ENCODE measurements at places on chromosomes 6 and 20.

- no peak for DNase-seq
Measured at GRCh38 chr6:14732844-14733757, 512.8 kb upstream of the JARID2 start.

- no peak for DNase-seq
Measured at GRCh38 chr6:16855460-16855859, 94.2 kb upstream of the ATXN1 start.

DNA sequence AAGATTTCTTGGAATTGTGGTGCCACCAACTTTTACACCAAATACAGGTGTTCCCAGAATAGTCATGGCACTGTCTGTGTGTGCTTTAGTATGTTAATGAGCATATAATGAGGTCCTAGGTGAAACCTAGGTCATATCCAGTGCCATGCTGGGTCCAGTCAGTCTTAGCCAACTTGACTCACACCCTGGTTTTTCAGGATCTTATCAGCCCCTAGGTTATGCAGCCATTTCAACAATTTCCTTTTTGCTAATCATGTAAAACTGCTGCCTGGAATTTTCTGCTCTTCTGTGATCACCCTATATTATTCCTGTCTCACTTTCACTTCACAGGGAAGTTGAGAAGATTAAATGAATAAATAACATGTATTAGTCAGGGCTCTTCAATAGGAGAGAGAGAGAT is 23.7 kb downstream of the SDHAF4 start:
- DNase-seq = no peak

DNA sequence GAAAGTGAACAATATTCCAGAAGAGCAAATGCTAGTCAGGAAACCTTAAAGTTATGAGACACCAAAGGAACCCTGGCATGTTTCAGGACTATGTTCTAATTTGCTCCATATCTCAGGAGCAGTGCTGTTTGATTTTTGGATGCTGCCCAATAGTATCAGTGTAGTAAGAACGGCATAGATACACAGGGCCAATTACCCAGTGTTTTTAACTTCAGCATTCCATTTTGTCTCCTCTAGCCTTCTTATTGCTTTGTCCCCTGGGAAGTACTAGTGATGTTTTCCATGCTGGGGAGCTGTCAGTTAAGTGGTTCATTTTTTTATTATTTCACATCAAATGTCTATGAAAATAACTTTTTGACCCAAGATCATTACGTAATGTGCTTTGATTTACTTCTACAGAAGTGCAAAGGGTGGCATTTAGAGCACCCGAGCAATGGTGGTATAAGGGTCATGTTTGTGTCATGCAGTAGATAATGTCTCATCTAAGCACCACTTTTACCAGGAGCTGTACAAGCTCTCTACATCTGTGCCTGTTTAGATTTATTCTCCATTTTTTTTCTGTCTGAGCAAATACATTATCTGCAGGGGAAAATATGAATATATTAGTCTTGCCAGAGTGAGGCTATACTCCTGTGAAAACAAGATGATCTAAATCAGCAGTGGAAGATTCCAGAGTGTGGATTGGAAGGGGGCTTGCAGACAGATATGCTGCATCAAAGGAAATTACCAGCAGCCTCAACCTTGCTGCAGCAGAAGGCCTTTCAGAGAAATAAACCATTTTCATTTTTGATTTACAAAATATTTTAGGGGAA is 198.8 kb upstream of the OPRM1 start:
- DNase-seq = no peak

- DNase-seq = no peak
Measured at GRCh38 chr6:37570482-37571133, 70.9 kb upstream of the CCDC167 start.

- no peak for DNase-seq
Measured at GRCh38 chr6:40341726-40342125, 245.4 kb downstream of the LRFN2 start.

DNA sequence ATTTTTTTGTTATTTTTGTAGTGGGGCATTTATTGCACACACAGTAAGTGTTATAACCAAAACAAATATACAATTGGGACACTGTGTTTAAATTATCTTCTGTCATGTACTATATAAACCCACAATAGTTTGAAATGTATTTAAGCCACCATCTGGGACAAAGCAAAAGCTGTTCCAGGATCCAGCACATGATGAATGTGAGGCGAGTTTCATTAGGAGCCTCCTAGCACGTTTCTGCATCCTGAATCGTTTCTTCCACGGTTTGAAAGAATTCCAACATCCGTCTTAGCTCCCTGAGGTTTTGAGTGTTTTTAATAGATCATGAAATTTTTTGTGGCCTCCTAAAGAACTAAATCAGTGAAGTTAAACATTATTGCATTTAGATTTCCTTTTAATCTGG is 65.8 kb downstream of the EYA4 start:
- no peak for DNase-seq

DNA sequence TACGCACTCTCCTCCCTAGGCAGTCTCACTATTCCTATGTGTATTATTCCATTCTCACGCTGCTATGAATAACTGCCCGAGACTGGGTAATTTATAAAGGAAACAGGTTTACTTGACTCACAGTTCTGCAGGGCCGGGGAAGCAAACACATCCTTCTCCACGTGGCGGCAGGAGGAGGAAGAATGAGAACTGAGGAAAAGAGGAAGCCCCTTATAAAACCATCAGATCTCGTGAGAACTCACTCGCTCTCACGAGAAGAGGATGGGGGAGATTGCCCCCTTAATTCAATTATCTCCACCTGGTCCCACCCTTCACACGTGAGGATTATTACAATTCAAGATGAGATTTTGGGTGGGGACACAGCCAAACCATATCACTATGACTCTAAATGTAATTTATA is 61.9 kb downstream of the ECT2L start:
- no peak for DNase-seq

- DNase-seq = no peak
Measured at GRCh38 chr6:161261816-161262215, 12.0 kb downstream of the AGPAT4 start.

GRCh38 chr20:62439218-62439617 is 11.9 kb upstream of the RBBP8NL start:
- no peak for DNase-seq

- DNase-seq = no peak
Measured at GRCh38 chr20:21511850-21512633, 1.8 kb downstream of the NKX2-2 start.

- DNase-seq = no peak
Measured at GRCh38 chr6:107607116-107607515, 117.2 kb downstream of the SOBP start.

GRCh38 chr20:19883501-19883900 is 125.4 kb downstream of the RIN2 start:
- DNase-seq = no peak

- DNase-seq = no peak
Measured at GRCh38 chr20:33890557-33890956, 79.4 kb downstream of the CHMP4B start.

- DNase-seq = peak; percentile 61
Measured at GRCh38 chr6:96899019-96899418, 1.3 kb upstream of the NDUFAF4 start.

DNA sequence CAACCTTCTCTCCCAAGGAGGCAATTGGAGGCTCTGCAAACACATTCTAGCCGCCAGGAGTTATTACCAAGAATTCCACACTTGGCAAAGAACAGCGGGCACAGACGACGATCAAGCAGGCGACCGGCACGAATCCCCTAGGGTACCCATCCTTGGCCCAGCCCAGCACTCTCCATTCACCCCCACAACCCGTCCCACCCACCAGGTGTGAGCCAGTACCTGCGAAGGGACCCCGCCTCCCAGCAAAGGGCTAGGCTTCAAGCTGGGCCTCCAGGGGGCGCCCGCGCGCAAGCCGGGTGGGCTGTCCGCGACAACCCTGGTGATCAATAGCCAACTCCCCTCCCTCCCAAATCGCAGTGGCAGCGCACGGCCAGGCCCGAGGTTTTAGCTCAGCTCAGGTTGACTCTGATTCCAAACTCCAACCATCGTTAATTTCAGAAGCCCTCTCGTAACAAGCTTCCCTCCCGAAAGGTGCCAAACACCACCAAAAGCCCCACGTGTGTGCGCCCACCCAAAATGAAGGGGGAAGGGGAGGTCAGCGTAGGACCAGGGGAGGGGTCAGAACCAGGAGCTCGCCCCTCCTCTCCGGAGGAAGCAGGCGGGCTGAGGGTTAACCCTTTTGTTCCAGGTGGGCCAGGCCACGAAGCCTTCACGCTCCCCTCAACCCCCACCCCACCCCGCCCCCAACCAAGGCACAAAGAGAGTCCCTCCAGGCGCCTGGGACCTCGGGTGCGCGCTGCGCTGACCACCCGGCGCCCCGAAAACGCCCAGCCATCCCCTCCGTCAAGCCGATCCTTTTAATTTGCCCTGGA is 2.1 kb downstream of the SALL4 start:
- peak; percentile 80 for DNase-seq

DNA sequence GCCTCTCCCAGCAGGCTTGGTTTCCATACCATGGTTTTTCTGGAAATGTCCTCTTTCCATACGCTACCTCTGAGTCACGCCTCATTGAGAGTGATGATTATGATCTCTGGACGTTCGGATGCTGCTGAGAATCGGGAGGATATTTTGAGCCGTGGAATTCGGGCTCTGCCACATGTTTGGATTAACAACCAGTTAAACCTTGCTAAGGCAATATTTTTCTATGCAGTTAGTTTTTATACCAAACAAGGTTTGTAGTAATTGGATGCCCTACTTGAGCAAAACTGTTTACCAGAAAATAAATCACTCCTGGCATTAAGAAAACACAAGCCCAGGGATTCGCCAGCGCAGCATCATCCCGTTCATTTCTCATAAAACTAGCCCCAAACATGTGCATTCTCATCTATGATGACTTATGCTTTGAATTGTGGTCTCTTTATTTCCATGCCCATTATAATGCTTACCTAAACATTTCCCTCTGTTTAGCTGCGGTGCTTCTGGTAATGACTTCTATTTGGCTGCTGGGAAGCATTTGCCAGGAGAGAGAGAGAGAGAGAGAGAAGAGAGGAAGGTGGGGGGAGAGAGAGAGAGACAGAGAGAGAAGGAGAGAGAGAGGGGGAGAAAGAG is 198.9 kb downstream of the CLIC5 start:
- DNase-seq = no peak

DNA sequence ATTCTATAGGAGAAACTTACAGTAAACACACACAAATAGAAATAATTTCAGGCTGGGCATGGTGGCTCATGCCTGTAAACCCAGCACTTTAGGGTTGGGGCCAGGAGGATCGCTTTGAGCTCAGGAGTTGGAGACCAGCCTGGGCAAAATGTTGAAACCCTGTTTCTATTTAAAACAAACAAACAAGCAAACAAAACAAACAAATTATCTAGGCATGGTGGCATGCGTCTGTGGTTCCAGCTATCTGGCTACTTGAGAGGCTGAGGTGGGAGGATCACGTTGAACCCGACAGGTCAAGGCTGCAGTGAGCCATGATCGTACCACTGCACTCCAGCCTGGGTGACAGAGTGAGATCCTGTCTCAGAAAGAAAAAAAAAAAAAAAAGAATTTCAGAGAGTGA is 64.0 kb downstream of the NHLRC1 start:
- DNase-seq = no peak

DNA sequence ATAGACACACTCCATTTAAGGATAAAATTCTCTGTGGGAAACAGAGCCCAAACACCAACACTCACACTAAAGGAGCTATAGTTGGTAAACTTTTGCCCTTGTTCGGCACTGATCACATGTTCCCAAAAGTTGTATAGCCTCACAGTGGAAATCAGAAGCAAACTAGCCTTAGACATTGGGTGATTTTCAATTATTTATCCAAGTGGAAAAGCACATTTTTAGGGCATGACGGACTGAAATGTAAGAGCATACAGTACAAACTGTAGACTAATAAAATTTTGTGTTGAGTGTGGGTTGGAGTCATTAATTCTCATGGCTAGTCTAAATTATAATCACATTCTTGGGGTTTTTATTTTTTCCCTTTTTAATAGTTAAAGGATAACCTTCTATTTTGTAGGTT is 202.4 kb downstream of the MOXD1 start:
- DNase-seq = no peak

DNA sequence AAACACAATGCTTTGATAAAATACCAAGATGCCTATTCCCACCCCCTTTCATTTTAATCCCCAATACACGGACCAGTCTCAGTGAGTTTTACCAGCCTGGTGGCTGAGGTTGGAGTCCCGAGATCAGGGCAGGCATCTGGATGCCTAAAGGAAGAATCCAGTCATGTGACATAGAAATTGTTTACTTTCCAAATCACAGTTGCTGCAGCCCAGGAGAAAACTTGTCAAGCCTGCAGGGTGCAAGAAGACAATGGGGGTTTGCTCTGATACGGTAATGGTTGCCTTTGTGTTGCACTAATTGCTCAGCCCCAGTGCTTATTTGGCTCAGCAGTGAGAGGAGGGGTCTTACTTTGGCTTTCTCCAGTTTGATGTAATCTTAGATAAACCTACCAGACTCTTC is 308.5 kb upstream of the POU3F2 start:
- DNase-seq = peak; percentile 13

GRCh38 chr6:128365520-128366160 is 154.8 kb downstream of the PTPRK start:
- DNase-seq = no peak

DNA sequence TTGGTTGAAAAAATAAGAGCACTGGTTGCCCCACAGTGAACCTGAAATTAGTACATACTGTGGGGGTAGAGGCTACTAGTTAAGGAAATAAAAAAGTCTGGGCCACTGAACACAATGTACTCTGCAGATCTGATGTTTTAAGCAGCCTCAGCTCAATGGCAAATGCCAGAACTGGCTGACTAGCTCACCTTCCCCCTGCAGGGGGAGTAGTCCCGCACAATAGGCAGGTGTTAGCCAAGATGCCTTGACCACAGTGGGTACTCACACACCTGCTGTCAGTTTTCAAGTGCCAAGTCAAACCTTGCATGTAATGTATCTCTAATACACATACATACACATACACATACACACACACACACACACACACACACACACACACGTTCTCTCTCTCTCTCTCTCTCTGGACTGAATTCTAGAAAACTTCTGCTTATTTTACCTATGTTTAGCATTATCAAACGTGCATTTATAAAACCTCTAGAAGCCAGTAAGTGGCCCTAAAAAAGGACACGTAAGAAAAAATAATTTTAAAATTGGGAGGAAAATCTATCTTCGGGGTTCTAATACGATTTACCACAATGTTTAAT is 36.1 kb downstream of the GMDS start:
- peak; percentile 85 for DNase-seq

Data from NCI-H1105 treated with DMSO at 0.1 percent for 48 hours (cell line).